Ovary (tissue), 10 donors: ENCODE measurements at places on chromosomes 11 and 22. TPM values are rescaled to one million over a fixed set of nuclear protein-coding genes. Genes with fewer than 3 reads are reported as not detected.

- H3K4me3 ChIP-seq, result no peak overlapping the region
- no peaks in the 10 kb centered on the region for H3K27me3 ChIP-seq
- no peak overlapping the region for H3K27ac ChIP-seq
- no peaks in the 10 kb centered on the region for H3K4me1 ChIP-seq
- no peak for DNase-seq
- no peaks in the 10 kb centered on the region for H3K36me3 ChIP-seq
These were observed 50.3 kb downstream of the FAM76B start for GRCh38 chr11:95739108-95739938.

GRCh38 chr11:110053848-110054414 lies 39.3 kb upstream of the ZC3H12C start:
- no peak overlapping the region for H3K4me3 ChIP-seq
- no peaks in the 10 kb centered on the region for H3K4me1 ChIP-seq

The MYRF gene
- total RNA-seq, result 70.2 TPM

- H3K4me1 ChIP-seq, result no peaks in the 10 kb centered on the region
- no peak overlapping the region for H3K4me3 ChIP-seq
- H3K27me3 ChIP-seq, result no peaks in the 10 kb centered on the region
- no peak for DNase-seq
- H3K27ac ChIP-seq, result no peak overlapping the region
- H3K36me3 ChIP-seq, result no peaks in the 10 kb centered on the region
These were observed 342.5 kb downstream of the NTM start for GRCh38 chr11:131712897-131713296.

DNA sequence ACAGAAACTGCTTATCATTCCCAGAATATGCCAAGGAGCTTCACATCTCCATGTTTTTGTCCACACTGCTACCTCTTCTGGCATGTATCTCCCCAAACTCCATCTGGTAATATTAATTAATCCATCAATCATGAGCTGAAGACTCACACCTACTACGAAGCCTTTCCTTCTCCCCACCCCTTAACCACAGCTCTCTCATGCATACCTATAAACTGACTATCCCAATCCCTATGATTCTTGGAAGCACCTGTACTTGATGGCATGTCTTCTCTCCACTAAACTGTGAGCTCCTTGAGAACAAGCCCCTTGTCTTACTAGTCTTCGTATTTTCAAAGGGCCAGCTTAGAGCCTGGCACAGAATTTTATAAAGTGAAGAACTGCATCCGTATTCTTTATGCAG lies 47.3 kb downstream of the RELT start:
- no peak overlapping the region for H3K27ac ChIP-seq
- no peak overlapping the region for H3K4me3 ChIP-seq
- H3K27me3 ChIP-seq, result no peaks in the 10 kb centered on the region

- H3K4me3 ChIP-seq, result no peak overlapping the region
- no peak overlapping the region for H3K27ac ChIP-seq
- no peaks in the 10 kb centered on the region for H3K4me1 ChIP-seq
- no peak for DNase-seq
These were observed 892.6 kb downstream of the TBC1D22A start for GRCh38 chr22:47654922-47655491.

The SLC22A25 gene
- total RNA-seq, result not detected

The BLID gene
- total RNA-seq, result 13.2 TPM

DNA sequence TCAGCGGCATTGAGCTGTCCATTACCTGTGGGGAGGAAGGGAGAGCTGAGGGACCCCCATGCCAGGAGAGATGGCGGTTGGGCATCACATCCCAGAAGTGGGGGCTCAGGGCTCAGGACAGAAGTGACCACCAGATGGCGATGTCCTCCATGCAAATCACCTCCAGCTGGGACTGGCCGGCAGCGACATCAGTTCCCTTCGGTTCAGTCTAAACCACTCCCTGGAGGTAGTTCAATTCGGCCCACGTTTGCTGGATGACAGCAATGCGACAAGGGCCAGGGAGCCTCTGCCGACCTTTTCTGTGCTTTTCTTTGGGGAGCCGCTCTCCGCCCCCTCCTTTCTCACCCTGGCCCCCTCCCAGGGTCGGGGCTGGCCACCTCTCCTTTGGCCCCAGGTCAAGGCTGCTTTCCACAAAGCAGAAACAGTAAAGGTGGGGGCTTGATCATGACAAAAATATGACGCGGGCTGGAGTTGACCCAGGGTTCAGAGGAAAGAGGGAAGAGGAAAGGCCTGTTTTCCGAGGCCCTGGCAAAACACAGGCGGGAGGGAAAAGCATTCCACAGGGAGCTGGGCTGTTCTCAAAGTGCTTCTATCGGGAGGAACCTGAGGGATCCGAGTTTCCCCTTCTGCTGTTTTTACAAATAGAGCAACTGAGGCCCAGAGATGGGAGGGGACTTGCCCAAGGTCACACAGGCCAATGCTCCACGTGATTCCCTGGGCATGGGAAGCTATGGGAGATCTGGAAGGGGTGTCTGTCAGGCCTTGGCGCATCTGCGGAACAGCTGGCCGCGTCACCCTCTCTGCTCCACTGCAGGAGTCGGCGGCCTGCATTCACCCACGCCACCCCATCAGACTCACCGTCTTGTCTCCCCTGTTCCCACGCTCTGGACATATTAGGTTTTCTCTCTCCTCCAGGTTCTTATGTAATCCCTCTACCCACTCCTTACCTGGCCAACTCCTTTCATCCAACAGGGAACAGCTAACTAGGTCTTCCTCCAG lies 54.7 kb downstream of the FBXO7 start:
- DNase-seq, result peak; percentile 91
- no peak overlapping the region for H3K4me3 ChIP-seq
- peaks cover 22% of the 10 kb centered on the region for H3K4me1 ChIP-seq

The OR2AG1 gene
- not detected for total RNA-seq

- peak; percentile 7 for DNase-seq
- no peaks in the 10 kb centered on the region for H3K27me3 ChIP-seq
- no peak overlapping the region for H3K4me3 ChIP-seq
- H3K27ac ChIP-seq, result no peak overlapping the region
These were observed 90.8 kb upstream of the KCNQ1OT1 start for GRCh38 chr11:2790568-2790921.

The PDGFB gene
- 4.4 TPM for total RNA-seq

GRCh38 chr11:15471048-15471894 lies 356.5 kb downstream of the INSC start:
- H3K4me1 ChIP-seq, result no peaks in the 10 kb centered on the region
- DNase-seq, result no peak
- no peak overlapping the region for H3K4me3 ChIP-seq
- H3K27me3 ChIP-seq, result no peaks in the 10 kb centered on the region
- no peaks in the 10 kb centered on the region for H3K36me3 ChIP-seq
- no peak overlapping the region for H3K27ac ChIP-seq

- H3K36me3 ChIP-seq, result no peaks in the 10 kb centered on the region
- no peaks in the 10 kb centered on the region for H3K4me1 ChIP-seq
- no peak overlapping the region for H3K4me3 ChIP-seq
- no peak overlapping the region for H3K27ac ChIP-seq
- no peaks in the 10 kb centered on the region for H3K27me3 ChIP-seq
These were observed 267.6 kb upstream of the B3GAT1 start for GRCh38 chr11:134679592-134679991.

The SCGB1A1 gene
- not detected for total RNA-seq

The TMEM132A gene
- 17.5 TPM for total RNA-seq

DNA sequence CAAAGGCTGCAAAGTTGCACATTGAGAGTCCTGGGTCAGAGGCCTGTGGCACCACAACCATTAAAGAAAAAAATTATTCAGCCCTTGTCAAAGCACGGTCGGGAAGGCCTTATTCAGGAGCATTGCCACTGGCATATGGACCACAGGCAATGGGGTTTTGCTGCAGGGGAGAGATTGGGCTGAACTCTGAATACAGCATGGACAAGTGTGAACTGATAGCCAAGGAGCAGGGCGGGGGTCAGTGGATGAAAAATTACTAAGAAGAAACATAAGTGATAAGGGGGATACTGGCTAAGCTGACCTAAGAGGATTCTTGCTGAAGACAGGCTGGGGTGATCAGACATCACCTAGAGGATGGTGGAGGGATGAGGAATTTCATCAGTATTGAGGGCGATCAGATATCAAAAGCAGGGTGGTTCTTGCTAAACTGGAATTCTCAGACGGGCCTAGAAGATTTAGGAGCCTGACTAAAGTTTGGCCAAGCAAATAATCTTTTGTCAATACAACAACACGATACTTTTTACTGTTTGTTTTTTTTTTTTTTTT lies 3.3 kb upstream of the DGCR8 start:
- no peaks in the 10 kb centered on the region for H3K27me3 ChIP-seq
- DNase-seq, result no peak
- no peaks in the 10 kb centered on the region for H3K36me3 ChIP-seq
- no peak overlapping the region for H3K27ac ChIP-seq

The CNGA4 gene
- 0.72 TPM for total RNA-seq

GRCh38 chr11:111602865-111603610 lies 789 bp downstream of the SIK2 start:
- peak overlapping the region; percentile 66 for H3K4me3 ChIP-seq
- no peaks in the 10 kb centered on the region for H3K36me3 ChIP-seq
- no peaks in the 10 kb centered on the region for H3K27me3 ChIP-seq
- peak overlapping the region; percentile 98 for H3K27ac ChIP-seq
- DNase-seq, result no peak

The WNT11 gene
- total RNA-seq, result 6.7 TPM

- H3K36me3 ChIP-seq, result no peaks in the 10 kb centered on the region
- no peaks in the 10 kb centered on the region for H3K27me3 ChIP-seq
- H3K27ac ChIP-seq, result no peak overlapping the region
- no peaks in the 10 kb centered on the region for H3K4me1 ChIP-seq
- DNase-seq, result no peak
These were observed 659.4 kb downstream of the METTL15 start for GRCh38 chr11:28767574-28767973.

DNA sequence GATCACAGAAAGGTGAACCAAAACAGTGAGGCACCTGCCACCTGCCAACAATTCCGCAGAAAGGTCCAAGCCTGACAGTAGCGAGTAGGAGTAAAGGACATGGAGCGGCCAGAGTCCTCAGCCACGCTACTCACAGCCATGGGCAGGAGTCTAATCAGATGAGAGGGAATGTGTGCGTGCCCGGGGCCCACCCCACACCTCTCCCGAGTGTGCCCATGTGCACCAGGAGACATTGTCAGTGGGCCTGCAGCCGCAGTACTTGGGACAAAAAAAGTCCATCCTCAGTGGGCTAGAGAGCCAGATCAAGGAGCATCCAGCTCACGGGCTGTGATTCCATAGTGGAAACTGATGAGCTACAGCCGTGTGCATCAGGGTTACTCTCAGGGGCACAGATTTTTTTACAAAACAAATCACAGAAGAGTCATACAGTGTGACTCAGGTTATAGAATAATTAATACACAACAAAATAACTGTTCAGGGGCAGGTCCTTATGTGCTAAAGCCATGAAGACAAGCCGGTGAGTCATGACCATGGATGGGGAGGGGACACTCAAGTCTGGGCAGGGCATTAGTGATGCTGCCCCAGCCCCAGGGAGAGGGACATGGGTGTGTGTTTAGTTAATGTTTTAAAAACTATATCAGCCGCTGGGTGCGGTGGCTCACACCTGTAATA lies 12.0 kb downstream of the SART1 start:
- no peak overlapping the region for H3K4me3 ChIP-seq
- H3K4me1 ChIP-seq, result no peaks in the 10 kb centered on the region
- no peaks in the 10 kb centered on the region for H3K27me3 ChIP-seq
- no peak overlapping the region for H3K27ac ChIP-seq
- H3K36me3 ChIP-seq, result no peaks in the 10 kb centered on the region

DNA sequence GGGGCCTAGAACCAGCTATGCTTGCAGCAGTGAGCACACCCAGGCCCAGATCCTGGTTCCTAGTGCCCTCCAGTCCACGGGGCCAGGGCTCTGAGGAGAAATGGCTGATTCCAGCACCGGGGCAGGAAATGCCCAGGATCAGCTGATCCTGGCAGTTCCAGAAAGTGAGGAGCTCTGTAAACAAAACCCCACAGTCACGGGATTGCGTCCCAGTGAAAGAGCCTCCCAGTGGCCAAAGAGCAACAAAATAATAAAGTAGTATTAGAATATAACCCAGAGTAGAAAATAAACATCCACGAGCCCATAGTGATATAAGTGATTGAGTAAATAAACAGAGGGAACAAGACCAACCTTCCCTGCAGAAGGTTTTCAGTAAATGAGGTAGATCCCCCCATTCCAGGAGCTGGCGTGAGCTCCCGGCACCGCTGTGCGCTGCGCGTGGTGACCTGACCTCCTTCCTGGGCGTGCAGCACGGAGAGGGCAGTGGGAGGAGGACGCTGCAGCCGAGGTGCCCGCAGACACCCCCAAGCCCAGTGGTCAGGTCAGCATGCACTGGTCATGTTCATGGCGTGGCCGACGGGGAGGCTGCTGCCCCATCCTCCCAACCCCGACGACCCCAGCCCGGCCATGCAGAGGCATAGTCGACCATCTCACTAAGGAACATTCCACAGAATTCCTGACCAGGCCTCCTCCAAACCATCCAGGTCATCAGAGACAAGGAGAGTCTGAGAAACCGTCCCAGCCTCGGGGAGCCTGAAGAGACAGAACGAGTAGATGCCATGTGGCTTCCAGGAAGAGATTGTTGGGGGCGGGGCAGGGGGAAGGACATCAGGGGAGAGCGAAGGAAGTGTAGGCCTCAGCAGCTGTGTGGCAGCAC lies 19.8 kb downstream of the PTDSS2 start:
- no peaks in the 10 kb centered on the region for H3K36me3 ChIP-seq
- H3K27me3 ChIP-seq, result no peaks in the 10 kb centered on the region
- peak overlapping the region; percentile 71 for H3K27ac ChIP-seq
- peak overlapping the region; percentile 2 for H3K4me3 ChIP-seq
- peak; percentile 72 for DNase-seq
- H3K4me1 ChIP-seq, result peaks cover 15% of the 10 kb centered on the region

GRCh38 chr11:90220391-90220790 lies 2.5 kb downstream of the CHORDC1 start:
- H3K4me1 ChIP-seq, result peaks cover 5% of the 10 kb centered on the region
- no peaks in the 10 kb centered on the region for H3K36me3 ChIP-seq
- no peaks in the 10 kb centered on the region for H3K27me3 ChIP-seq
- no peak overlapping the region for H3K27ac ChIP-seq

The THRSP gene
- not detected for total RNA-seq

The TPBGL gene
- total RNA-seq, result not detected

DNA sequence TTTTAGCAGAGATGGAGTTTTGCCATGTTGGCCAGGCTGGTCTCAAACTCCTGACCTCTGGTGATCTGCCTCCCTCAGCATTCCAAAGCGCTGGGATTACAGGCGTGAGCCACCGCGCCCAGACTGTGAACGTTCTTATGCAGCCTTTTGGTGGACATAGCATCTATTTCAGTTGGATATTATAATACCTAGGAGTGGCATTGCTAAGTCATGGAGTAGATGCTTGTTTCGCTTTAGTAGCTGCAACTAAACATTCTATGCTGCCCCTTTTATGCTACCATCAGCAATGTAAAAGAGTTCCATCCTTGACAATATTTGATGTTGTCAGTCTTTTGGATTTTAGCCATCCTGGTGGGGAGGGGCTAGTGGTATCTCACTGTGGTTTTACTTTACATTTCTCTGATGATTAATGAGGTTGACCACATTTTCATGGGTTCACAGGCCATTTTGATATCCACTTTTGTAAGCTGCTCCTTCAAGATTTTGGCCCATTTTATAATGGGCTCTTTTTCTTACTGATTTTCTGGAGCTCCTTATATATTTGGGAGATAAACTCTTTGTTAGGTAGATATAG lies 16.5 kb upstream of the APOBEC3A start:
- no peaks in the 10 kb centered on the region for H3K36me3 ChIP-seq
- no peaks in the 10 kb centered on the region for H3K4me1 ChIP-seq
- H3K27me3 ChIP-seq, result no peaks in the 10 kb centered on the region
